Activated CD4-positive, alpha-beta T cell treated with anti-CD3 and anti-CD28 coated beads for 24 hours (primary cell): ENCODE measurements at places on chromosomes 7 and 10.
A peak's percentile ranks its signal among the peaks of the same experiment; 100 is the strongest.

- no peak for DNase-seq
Observed at GRCh38 chr7:144133307-144133706, 10.3 kb downstream of the OR2A14 start.

GRCh38 chr10:86017841-86018734 is 348.5 kb downstream of the GRID1 start:
- no peak for DNase-seq

GRCh38 chr10:86755740-86756510 is 494 bp upstream of the BMPR1A start:
- peak; percentile 84 for DNase-seq

- DNase-seq, result no peak
Observed at GRCh38 chr10:17154116-17154515, 24.5 kb upstream of the CUBN start.

DNA sequence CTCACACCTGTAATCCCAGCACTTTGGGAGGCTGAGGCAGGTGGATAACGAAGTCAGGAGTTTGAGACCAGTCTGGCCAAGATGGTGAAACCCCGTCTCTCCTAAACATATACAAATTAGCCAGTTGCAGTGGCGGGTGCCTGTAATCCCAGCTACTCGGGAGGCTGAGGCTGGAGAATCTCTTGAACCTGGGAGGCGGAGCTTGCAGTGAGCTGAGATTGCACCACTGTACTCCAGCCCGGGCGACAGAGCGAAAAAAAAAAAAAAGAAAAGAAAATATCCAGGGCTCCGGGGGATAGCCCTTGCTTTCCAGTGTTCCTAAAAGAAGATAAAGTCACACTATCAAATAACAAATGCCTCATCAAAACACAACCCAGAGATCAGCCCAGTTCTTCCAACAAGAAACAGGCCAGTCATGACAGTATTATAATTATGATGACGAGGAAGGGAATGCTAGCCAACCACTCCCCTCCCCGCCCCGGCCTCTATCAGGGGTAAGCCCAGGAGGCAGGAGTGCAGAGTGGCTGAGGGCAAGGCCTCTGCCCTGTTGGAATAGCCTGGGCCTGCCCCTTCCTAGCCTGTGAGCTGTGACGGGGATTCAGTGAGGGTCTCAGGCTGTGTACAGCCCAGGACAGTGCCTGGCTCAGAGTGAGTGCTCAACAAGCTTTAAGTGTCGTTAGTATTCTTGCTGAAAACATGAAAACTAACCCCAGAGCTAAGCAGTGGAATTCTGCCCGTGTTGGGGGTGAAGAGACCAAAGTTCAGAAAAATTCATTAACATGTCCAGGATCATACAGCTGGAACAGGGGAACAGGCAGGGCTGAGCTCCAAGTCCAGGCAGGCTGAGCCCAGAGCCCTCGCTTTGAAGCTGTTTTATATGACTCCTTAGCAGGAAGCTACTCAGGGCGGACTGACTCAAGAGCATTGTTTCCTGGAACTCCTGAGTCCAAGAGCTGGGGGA is 54.3 kb downstream of the FAM241B start:
- DNase-seq, result no peak

GRCh38 chr10:22849077-22849805 is 78.6 kb upstream of the ARMC3 start:
- DNase-seq, result no peak

GRCh38 chr7:82740246-82740848 is 296.8 kb upstream of the CACNA2D1 start:
- DNase-seq, result no peak

DNA sequence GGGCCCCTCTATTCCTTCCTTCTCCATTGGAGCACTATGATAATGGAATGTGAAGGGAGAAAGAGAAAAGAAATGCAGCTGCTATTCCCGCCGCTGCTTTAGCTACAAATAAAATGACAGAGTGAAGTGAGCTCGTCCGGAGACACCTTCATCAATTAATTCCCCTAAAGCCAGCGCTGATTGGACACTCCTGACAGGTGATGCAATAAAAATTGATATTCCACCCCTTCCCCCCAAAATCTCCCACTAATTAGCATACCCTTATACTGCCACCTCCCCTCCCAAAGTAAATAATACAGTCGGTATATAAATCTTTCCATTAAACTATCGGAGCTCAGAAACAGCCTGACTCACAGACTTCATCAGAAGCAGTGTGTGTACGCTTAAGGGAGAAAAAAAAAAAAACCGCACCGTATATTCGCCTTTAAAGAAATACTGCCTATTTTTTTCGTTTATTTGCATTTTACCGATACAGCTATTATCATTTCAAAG is 7.3 kb downstream of the SKIDA1 start:
- no peak for DNase-seq

- DNase-seq, result no peak
Observed at GRCh38 chr10:55500931-55501559, 700.0 kb upstream of the PCDH15 start.

DNA sequence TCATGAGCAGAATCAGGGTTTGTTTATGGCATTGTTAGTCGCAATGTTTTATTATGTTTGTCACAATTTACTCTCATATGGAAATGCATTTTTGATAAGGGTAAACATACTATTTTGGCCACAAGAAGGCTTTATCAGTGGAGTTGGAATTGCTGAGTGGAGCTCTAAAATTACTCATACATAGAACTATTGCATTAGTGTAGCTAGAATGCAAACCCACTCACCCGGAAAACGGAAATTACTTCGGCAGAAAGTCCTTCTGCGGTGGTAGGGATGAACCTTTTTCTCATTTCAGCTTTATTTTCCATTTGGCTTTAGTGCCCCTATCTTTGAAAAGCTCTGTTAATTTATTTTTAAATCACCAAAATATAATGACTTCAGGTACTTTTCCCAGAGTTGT is 42.8 kb upstream of the NPY start:
- DNase-seq, result no peak

GRCh38 chr7:132755538-132756483 is 179.5 kb upstream of the PLXNA4 start:
- DNase-seq, result no peak

GRCh38 chr10:13718820-13719219 is 132.1 kb downstream of the PRPF18 start:
- no peak for DNase-seq

- DNase-seq, result no peak
Observed at GRCh38 chr7:20218279-20218678, 1.1 kb upstream of the MACC1 start.

DNA sequence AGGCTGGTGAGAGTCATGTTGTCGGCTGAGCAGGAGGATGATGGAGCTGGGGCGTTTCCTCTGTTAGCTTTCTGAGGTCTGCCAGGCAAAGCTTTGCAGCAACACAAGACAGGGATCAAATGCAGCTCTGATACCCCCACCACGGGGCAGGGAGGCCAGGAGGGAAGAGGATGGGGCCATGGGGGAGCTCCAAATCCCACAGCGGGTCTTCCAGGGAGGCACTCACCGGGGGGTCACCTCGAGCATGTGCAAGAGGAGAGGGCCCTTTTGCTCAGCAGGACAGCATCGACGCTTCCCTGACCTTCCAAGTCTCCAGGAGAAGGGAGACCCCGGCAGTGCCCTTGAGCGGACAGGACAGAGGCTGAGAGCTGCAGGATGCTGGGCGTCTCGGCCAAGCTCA is 127.5 kb downstream of the WDR37 start:
- no peak for DNase-seq

GRCh38 chr10:73744664-73744975 is 448 bp downstream of the SEC24C start:
- DNase-seq, result peak; percentile 34

- DNase-seq, result no peak
Observed at GRCh38 chr7:17029150-17029549, 147.4 kb upstream of the AGR3 start.

GRCh38 chr7:27123007-27123476 is 7.5 kb downstream of the HOXA4 start:
- no peak for DNase-seq

DNA sequence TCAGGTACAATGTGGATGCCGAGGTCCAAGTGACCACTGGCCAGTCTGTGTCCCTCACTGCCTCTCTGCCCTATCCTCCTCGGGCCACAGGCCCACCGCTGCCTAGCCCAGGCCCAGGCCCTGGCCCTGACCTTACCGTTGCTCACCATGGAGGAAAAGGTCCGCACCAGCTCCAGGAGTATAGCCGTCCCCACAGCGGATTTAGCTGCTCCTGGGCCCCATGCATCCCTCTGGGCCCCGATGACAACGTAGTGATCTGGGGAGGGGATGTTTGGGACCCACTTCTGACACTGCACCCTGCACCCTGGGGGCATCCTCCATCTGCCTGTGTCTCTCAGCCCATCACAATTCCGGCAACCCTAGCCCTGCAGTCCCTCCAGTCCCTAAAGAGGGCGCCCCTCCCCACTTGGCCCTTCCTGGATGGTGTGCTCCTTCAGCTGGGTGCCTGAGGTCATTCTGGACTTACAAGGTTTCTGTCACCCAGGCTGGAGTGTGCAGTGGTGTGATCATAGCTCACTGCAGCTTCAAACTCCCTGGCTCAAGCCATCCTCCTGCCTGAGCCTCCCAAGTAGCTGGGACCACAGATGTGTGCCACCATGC is 12.1 kb downstream of the TFR2 start:
- DNase-seq, result no peak

GRCh38 chr7:79149831-79150230 is 303.6 kb downstream of the MAGI2 start:
- no peak for DNase-seq
